ENCODE measurements at places on chromosomes 5 and 9. TPM values are rescaled to one million over a fixed set of nuclear protein-coding genes. Genes with fewer than 3 reads are reported as not detected.

Gene CAVIN4
- 0.23 TPM for total RNA-seq

Gene ZNF883
- 0.16 TPM for total RNA-seq

GRCh38 chr9:132908635-132909034, 29.9 kb downstream of the SPACA9 start:
- DNase-seq = no peak

DNA sequence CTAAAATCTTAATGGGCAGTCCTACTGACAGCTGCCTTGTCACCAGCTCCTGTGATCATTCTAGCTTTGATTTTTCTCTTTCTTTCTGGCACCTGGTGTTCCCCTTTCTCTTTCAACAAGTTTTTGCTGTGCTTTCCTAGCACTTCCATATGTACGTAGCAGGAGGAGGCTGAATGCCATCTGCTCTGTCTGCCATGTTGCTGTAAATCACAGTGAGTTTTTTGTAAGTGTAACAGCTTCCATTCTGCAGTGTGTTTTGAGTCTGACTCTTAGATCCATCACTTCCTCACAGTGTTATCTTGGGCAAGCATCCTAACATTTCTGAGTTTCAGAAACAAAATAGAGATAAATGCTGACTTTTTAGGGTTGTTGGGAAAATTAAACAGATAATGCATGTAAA, 247.9 kb downstream of the DOCK8 start:
- no peak for DNase-seq

DNA sequence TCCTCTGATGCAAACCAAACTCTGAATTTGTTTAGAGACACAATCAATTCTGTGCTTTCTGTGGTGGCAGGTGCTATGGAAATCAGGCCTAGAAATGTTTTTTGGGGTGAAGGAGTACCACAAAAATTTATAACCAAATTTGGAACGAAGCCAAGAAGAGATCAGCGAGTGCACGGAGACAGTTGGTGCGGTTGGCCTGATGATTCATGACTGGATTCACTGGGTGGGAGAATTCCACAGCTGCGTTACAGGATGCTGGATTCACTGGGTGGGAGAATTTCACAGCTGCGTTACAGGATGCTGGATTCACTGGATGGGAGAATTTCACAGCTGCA, 135.6 kb upstream of the IRX4 start:
- DNase-seq = no peak

- no peak for DNase-seq
Measured at GRCh38 chr5:167638816-167639215, 652.6 kb upstream of the WWC1 start.
